ENCODE measurements at places on chromosomes 2 and 18. TPM values are rescaled to one million over a fixed set of nuclear protein-coding genes. Genes with fewer than 3 reads are reported as not detected.

Gene SALL3
- total RNA-seq = not detected

Gene CTAGE1
- not detected for total RNA-seq

Gene UGT1A5
- total RNA-seq = not detected

Gene FAM124B
- 0.19 TPM for total RNA-seq

Gene MALL
- 0.54 TPM for total RNA-seq

Gene TTL
- 31.4 TPM for total RNA-seq

Gene GKN2
- not detected for total RNA-seq

Gene GPAT2
- total RNA-seq = 12.8 TPM

Gene EVX2
- total RNA-seq = not detected

Gene RAB6C
- not detected for total RNA-seq

Gene GKN1
- total RNA-seq = not detected

Gene SKA1
- 3.9 TPM for total RNA-seq

Measured in activated T-cell treated with anti-CD3 and anti-CD28 coated beads, Interleukin-2, amount 50 U/mL, for 4 hours (primary cell).